ENCODE measurements at places on chromosomes 3 and 15.

- no peak for DNase-seq
Measured at GRCh38 chr3:25493246-25493645, 65.2 kb downstream of the RARB start.

GRCh38 chr15:63362196-63362595 is 19.4 kb downstream of the CA12 start:
- no peak for DNase-seq

DNA sequence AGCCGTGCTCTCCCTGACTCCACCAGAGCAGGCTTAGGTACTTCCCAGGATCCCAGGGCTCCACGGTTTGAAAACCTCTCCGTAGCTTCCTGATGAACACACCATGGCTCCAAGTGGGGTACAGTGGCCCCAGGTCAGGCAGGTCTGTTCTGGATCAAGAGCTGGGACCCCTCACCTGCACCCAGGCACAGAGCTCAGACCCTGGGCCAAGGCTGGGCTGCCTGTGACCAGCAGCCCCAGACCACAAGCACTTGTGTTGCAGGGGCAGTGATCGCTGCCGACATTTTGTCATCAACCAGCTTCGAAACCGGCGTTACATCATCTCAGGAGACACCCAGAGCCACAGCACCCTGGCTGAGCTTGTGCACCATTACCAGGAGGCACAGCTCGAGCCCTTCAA is 5.3 kb downstream of the SH2D7 start:
- DNase-seq: no peak

DNA sequence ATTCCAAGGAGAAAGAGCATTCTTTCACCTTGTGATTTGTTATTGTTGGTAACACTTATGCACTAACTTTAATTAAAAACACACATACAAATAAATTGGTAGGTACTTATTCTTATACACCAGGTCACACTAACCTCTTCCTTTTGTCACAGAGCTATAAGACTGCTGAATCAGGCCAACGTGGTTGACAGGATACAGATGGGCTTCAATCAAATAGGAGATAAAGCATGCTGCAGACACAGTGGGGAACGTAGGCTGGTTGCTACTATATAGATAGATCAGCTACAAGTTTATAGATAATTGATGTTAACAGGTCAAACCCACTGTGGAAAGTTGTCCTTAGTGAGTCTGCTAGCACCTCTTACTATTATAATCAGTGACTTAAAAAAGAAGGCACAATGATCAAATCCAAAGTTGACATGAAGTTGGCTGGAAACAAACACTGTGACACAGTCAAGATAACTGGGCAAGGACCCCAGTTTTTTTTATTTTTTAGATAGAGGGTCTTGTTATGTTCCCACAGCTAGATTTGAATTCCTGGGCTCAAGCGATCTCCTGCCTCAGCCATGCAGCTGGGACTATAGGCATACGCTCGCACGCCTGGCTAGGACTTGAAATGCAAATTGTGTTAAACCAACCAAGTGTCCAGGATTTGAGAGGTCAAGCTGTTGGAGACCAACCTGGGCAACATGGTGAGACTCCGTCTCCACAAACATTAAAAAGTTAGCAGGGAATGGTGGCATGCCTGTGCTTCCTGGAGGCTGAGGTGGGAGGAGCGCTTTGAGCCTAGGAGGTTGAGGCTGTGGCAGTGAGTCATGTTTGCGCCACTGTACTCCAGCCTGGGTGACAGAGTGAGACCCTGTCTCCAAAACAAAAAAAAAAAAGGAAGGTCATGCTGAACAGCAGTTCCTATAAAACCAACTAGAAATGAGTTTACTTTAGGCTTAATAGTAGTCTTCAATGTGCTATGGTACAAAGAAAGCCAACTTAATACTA is 97.9 kb upstream of the MEX3B start:
- DNase-seq: no peak

- DNase-seq: no peak
Measured at GRCh38 chr15:92468991-92469390, 75.3 kb downstream of the ST8SIA2 start.

DNA sequence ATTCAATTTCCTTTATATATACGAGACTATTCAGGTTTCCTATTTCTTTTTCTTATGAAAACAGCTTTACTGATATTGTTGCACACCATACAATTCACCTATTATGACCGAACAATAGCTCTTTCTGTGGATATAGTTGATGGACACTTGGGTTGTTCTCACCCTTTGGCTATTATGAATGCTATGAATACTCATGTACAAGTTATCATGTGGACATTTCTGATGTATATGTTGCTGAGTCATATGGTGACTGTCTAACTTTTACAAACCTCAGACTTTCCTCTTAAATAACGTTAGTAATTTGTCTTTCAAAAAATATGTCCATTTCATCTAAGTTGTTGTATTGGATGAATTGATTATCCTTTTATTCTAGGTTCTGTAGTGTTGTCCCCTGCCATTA is 15.7 kb upstream of the USF3 start:
- no peak for DNase-seq

GRCh38 chr15:69755551-69756310 is 303.1 kb downstream of the RPLP1 start:
- no peak for DNase-seq

GRCh38 chr15:77384589-77385359 is 35.1 kb downstream of the PEAK1 start:
- DNase-seq: no peak

GRCh38 chr3:190385731-190386688 is 2.0 kb upstream of the CLDN16 start:
- no peak for DNase-seq

GRCh38 chr3:114093596-114093995 is 37.1 kb downstream of the QTRT2 start:
- DNase-seq: no peak

DNA sequence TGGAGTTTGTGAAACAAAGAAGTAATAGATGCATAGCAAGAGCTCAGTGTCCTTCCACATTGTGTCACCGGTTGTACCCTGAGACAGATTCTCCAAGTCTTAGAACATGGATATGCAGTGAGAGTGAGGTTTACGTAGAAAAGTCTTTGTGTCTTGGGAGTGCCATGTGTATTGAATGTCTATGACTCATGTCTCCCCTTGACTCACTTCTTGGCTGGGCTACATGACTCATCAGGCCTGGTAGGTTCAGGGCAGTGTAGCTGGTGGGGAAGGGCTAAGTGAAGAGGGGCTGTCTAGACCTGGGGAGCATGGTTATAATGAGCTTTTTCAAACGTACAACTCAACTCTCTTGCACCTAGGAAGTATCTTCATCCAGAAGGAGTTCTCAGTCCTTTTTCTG is 167.4 kb downstream of the GAP43 start:
- no peak for DNase-seq

GRCh38 chr3:75692061-75692460 is 27.9 kb downstream of the FRG2C start:
- DNase-seq: no peak

DNA sequence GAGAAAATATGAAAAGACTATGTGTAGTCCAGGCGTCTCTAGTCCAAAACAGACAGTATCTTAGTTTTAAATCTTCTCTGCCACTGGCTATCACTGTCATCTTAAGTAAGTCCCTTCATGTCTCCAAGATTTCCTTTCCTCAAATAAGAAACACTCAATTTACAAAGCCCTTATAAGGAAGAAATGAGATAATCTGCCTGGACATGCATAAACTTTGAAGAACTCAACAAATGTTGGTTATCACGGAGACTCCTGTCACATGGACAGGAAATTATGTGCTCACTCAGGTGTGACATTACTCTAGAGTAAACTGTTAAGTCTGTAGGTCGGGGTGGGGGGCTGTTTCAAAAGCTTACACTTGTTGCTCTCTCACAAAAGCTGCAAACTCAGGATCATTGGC is 91.9 kb downstream of the IMPG2 start:
- no peak for DNase-seq

GRCh38 chr3:137771401-137772213 is 7.5 kb downstream of the SOX14 start:
- DNase-seq: no peak

DNA sequence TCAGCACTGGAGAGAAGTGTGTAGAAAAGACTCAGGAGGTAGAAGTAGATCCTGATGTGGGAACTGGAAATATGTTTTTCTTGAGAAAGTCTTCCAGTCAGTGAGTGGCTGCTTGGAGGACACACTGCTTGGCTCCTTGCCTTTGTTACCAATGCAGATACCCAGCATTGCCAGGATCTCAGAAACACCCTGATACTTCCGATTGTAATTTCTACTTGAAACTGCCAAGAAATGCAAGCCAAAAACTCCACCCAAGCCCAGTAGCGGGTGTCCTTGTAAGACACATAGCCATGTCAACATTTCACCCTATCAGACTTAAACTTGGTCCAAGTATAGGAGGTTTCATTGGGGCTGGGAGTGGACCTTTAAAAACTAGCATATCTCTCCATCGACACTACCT is 141.8 kb downstream of the ALDH1A2 start:
- no peak for DNase-seq
